ENCODE measurements at places on chromosomes 11 and 22.

DNA sequence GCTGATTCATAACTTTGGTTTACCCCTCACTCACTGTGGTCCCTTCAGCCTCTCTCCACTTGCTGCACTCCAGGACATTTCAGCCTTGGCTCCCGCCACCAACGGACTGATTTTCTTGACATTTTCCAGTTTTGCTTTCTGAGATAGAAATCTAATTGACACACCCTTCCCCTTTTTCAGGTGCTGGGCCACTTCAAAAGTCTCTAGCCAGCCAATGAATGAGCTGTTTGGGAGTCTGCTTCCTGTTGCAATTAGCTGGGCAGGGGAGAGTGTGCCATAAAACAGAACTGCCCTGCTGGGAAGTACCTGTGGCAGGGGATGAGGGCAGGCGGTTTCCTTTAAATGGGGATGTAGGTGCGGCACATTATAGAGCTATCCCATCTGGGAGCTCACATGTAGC, 21.1 kb upstream of the PLET1 start:
- DNase-seq = no peak

DNA sequence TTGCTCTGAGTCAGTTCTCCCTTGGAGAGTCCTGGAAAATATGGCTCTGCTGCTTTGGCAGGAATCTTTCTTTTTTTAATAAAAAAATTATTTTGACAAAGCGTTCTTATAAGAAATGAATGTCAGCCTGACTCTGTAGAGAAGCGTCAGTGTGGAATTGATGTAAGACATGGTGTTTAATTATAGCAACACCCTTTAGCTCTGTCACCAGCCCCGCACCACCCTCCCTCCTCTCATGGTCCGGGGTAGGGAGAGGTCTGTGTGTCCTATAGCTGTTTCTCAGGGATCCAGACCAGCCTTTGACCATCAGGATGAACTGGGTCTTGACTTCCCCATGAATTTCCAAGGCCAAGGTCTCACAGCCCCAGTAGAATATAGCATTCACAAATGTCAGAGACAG, 120.6 kb downstream of the CHST1 start:
- DNase-seq = no peak

GRCh38 chr11:134488913-134489312, 76.9 kb upstream of the B3GAT1 start:
- DNase-seq = no peak

DNA sequence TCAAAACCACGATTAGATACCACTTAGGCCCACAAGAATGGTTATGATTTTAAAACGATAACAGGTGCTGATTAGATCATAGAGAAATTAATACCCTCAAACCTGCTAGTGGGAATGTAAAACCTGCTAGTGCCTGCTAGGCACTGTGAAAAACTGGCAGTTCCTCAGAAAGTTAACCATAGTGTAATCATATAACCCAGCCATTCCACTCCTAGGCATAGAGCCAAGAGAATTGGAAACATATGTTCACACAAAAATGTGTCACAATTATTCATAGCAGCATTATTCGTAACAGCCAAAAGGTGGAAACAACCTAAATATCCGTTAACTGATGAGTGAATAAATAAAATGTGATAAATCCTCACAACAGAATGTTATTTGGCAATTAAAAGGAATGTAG, 122.2 kb upstream of the SYN3 start:
- DNase-seq = no peak

GRCh38 chr22:49934160-49934890, 15.9 kb downstream of the CRELD2 start:
- peak; percentile 20 for DNase-seq

DNA sequence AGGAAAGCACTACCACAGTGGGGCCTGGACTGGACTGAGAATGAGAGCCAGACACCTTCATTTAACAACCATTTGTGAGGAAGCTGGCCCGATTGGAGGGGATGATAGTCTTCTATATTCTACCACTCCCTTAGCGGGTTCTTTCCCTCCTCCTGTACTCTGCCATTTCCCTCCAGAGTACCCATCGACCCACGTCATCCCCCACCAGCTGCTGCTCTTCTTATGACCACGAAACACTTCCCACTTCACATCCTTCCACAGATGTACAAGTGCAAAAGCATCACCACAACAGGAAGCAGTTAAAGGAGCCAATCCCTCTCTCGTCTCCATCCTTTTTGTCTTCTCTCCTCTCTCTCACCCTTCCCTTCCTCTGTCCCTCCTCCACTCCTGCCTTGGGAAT, 18.0 kb upstream of the UBASH3B start:
- no peak for DNase-seq

- no peak for DNase-seq
Measured at GRCh38 chr22:17370026-17370765, 936 bp downstream of the CECR2 start.

DNA sequence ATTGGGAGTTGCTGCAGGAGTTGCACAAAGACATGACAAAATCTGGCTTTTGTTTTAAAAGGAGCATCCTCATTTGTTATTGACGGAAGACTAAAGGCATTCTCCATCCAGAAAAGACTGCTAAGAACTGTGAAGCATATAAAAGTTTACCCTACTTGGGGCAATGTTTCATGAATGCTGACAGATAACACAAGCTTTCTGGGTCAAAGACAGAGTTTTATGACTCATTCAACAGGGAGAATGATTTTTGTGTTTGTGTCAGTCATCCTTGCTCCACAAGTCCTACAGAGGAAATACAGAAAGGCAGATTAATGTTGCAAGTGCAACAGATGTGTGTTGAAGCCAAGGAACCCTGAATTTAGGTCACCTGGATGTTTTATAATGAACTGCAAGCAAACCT, 2.5 kb downstream of the GLYATL1 start:
- DNase-seq = no peak

DNA sequence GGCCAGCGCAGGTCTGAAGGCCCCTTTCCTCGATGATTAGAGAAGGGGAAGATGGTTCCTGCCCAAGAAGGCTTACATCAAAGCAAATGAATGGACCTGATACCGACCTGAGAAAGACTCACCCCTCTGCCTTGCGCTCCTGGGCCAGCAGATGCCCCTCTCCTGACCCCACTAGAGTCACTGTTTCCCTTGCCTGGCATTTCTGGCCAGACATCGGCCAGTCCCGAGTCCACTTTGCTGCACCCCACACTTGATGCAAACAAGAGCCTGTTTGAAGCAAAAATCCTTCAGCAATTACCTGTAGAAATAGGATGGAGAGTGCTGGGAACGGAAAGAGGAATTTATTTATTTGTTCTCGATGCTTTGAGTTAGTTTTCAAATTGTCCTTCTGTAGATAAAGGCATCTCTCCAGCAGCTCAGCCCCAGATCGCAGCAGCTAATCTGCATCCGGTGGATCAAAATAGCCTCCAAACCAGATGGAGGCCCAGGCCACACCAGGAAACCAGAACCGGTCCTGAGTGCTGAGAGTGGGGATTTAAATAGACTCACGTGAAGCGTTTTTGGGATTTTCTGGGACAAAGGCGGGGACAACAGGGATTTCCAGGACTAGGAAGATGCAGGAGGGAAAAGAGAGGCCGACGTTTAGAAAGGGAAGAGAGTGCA, 148.6 kb downstream of the TRIM29 start:
- DNase-seq = no peak

GRCh38 chr11:58616594-58616993, 5.9 kb upstream of the CNTF start:
- no peak for DNase-seq
